ENCODE measurements at places on chromosomes 1 and 21.

DNA sequence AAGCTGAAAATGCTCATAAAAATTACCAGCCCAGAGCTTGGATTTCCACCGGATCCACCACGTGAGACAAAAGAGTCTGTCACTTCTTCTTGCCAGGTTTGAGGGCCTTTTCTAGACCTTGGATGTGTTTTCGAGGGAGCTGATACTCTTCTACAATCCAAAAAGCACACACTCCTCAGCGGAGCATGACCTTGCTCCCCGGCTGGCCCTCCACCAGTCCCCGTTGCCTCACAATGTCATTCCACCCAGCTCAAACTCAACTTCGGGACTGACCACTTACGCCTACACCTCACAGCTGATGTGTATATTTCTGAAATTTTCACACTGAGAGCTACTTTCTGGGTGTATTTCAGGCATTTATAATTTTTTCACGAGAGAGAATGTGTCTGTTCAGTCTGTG, 20.6 kb downstream of the EIF2D start:
- DNase-seq = no peak

- no peak for DNase-seq
Measured at GRCh38 chr1:26287033-26287711, 7.3 kb downstream of the SH3BGRL3 start.

GRCh38 chr1:231590453-231591198, 36.0 kb upstream of the DISC1 start:
- DNase-seq = no peak

DNA sequence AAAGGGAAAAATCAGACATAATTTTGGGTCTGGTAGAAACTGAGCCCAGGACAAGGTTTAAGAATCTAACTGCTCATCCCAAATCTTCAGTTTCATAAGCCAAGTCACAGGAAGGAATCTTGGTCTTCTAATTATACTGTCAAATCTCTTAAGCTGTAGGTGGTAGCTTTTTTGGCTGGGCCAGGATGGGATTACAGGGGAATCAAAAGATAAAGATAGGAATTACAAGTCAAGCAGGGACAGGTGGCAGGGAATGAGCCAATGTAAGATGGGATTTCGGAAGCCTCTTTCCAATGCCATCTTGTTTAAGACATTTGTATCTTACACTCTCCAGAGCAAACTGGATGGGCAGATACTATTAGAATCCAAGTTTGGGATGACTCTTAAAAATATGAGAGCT, 383.5 kb downstream of the KCNH1 start:
- no peak for DNase-seq

- DNase-seq = no peak
Measured at GRCh38 chr1:15918962-15919715, 56.8 kb downstream of the ZBTB17 start.

- no peak for DNase-seq
Measured at GRCh38 chr1:3466366-3467075, 12.1 kb downstream of the ARHGEF16 start.

- DNase-seq = no peak
Measured at GRCh38 chr1:27307874-27308598, 13.9 kb upstream of the TMEM222 start.

DNA sequence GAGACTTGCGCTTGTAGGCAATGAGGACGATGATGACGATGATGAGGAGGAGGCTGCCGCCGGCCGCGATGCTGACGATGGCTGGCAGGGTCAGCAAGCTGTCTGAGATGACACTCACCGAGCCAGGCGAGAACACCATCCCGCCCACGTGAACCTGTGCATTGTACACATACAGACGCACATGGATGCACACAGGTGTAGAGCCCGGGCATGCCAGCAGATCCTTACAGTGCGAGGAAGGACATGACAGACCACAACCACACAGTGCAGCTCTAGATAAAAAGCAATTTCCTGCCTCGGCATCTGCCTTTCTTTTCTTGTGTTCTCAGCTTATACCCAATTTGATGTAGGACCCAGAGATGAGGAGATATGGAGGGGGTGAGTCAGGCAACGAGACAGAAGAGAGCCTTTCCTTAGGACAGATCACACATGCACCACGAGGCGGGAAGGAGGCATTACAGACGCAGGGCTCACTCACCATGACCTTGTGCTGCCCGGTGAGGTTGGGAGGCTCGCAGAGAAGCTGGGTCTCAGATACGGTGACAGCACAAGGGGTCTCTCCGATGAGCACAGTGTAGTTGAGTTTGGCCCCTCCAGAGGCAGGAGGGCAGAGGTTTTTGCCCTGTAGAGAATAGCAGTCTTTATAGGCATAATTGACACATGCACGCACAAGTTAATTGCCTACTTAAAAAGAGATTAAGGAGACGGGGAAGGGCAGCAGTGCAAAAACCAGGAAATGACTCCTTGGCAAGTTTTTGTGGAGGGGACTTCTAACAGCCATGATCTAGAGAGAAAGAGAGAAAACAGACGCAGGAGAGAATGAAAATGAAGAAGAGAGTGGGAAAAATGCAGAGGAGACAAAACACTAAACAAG, 133.9 kb upstream of the CD34 start:
- DNase-seq = no peak

- DNase-seq = no peak
Measured at GRCh38 chr1:201262963-201263608, 20.2 kb upstream of the PKP1 start.

- DNase-seq = no peak
Measured at GRCh38 chr1:215631040-215631439, 63.9 kb downstream of the KCTD3 start.

DNA sequence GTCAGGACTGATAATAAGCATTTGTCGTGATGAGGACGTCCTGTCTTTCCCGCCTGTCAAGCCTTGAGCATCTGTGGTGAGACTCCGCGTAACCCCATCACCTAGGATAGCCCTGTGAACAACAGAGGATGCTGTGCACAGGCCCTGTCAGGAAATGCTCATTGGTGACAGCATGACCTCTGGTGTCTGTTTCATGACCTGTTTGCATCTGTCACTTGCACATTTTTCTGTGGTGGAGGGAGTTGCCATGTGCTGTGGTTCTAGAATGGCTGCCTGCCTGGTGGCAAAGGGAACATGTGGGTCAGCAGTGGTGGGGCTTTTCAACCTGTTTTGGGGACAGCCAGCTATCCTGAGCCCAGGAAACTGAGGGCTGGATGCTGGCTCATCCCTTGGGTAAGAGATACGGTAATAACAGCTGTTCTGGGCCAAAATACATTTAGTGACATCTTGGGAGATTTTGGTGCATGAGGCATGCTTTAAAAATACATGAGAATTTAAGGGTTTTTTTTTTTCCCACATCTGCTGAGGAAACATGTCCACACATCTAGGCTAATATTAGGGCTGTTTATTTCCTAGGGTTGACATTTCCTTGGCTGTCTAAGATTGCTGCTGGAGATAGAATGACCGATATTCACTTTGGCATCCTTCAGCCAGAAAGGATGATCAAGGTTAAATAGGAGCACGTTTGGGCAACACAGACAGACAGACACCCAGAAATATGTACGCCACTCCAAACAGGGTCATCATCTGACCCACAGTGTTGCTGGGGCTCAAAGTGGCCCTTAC, 52.9 kb downstream of the KCNC4 start:
- DNase-seq = no peak

DNA sequence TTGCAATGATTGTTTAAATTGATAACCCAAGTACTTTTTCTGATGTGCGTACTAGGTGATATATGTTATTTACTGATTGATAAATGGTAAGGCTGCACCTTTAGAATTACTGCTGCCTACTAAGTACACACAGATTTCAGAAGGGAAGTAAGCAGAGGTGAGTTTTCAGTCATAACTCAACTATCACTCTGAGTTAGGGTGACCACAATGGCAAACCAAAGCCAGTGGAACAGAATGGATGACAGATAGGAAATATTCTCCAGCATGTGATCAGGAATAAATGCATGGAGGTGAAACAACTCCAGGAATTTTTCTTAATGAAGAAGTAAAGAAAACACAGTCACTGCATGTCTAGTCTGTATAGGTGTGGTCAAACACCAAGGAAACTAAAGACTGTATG, 7.5 kb upstream of the KCNJ15 start:
- no peak for DNase-seq

GRCh38 chr1:204314893-204315658, 44.7 kb downstream of the PLEKHA6 start:
- DNase-seq = no peak

GRCh38 chr1:87399264-87399663, 70.6 kb downstream of the LMO4 start:
- no peak for DNase-seq

DNA sequence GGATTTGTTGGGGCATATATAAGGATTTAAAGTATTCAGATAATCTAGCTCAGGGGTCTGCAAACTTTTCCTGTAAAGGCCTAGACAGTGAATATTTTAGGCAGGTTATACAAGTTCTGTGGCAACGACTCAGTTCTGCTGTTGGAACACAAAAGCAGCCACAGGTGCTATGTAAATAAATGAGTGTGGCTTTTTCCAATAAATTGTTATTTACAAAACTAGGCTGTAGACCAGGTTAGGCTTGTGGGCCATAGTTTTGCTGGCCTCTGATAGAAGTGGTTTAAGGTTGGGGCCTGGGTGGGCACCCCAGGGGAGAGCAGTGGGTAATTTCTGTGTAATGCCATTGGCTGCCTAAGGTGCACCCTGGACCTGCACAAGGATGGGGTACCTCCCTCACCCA, 16.9 kb upstream of the IGFN1 start:
- DNase-seq = no peak

GRCh38 chr1:223017291-223017690, 125.8 kb downstream of the TLR5 start:
- no peak for DNase-seq

DNA sequence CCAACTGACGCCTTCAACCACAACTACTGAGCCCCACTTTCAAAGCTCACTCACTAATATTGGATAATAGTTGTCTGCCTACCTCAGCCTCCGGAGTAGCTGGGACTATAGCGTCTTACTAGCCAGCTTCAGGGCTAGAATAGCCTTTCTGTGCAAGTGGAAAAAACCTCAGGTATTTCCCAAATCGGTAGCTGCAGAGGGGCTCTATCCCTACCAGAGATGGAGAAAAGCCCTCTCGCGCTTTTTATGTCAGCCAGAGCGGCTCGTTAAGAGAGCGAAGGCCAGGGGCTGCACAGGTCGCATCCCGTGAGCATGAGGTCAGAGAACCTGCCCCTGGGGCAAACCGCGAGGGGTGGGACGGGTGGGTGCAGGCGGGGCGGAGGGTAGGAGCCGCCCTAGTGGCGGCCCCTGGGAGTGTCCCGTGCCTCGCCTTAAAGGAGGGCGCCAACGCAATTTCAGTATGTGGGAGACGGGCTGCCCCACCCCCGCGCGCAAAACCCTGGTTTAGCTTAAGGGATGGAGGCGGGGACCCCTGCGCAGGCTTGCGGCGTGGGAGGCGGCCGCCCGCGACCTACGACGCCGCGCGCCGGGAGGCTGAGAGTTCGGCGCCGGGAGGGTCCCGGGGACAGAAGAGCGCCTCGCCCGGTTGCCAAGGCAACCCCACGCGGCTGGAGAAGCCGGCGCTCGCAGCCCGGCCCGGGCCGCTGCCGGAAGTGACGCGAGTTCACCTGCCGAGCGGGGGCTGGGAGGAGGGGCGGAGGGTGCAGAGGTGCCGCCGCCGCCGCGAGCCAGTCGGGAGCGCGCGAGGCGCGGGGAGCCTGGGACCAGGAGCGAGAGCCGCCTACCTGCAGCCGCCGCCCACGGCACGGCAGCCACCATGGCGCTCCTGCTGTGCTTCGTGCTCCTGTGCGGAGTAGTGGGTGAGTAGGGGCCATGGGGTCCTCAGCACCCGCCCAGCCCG, at the start of gene CXADR:
Gene CXADR (plus strand): TSS at position 791 of the 961 bp plus-strand sequence. CDS start 87 bp downstream, at position 878.
- no peak for DNase-seq

DNA sequence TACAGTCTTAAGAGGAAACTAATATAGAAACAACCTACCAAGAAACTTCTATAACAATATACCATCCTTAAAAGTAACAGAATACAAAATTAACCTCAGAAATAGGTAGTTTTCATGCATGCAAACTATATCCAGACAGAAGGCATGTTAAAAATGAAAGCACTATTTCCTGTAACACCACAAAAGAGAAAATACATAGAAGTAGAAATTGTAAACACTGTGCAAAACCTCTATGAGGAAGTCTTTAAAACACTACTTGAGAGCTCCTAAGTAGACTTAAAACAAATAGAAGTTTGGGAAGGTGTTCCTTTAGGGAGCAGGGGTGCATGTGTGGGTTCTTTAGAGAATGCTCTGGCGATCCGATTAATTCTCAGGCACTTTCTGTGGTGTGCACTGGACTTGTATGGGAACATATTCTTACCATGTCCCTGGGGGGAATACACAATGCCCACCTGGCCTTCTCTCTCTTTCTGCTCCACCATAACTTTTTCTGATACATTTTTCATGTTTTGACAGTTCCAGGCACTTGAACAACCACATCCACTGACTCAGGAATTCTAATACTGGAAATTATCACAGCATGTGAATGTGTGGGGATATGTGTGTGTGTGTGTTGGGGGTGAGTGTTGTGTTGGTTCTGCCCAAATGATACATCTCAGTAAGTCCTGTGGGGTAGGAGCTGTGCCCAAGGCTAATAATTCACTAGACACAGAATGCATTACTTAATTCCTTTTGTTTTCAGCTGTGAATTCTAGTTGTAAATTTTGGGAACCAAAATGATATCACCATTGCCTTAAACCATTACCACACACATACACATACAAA, 866.3 kb upstream of the B3GALT2 start:
- no peak for DNase-seq

DNA sequence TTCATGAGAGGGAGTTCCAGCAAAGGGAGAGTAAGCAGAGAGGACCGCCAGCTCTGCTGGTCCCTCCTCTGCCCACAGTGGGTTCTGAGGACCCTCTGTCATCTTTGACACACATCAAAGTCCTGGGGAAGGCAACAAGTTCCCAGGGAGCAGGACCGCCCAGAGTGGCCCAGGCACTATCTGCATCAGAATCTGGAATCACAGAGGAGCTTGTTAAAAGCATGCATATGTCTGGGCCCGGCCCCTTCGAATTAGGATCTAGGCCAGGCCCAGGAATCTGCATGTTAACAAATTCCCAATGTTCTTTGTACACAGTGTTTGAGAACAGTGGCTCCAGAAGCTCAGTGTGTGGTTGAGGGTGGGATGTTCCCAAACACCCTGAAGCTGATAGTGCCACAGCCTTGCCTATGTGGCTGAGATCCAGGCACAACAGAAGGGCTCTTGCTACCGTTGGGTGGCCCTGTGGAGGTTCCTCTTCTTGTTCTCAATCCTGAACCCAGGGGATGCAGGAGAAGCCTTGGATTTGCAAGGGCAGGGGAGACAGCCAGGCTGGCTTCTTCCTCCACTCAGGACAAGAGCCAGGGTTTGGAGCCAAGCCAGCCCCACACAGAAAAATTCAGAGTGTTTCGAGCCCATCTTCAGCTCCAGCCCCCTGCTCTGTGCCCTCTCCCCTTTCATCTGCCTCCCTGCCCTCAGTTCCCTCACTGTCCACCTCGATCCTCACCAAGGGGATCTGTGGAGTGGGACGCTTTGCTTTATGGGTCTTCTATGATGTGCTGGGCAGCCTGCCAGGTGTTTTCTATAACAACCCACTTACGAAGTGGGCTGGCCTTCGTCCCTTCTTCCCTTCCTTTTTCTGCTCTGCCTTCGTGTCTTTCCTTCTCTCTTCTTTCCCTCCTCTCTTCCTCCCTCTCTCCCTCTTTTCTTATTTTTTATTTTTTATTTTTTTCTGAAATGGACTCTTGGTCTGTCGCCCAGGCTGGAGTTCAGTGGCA, 129.0 kb upstream of the TMPRSS2 start:
- DNase-seq = no peak

GRCh38 chr1:174700314-174700713, 252.6 kb downstream of the GPR52 start:
- DNase-seq = no peak

GRCh38 chr1:76949503-76949902, 82.2 kb downstream of the ST6GALNAC5 start:
- no peak for DNase-seq

- no peak for DNase-seq
Measured at GRCh38 chr1:177650947-177651346, 318.9 kb downstream of the SEC16B start.

GRCh38 chr1:99943223-99943794, 26.5 kb upstream of the SLC35A3 start:
- DNase-seq = no peak
